NCI-H460 (cell line): ENCODE measurements at places on chromosomes 5 and 9. TPM values are rescaled to one million over a fixed set of nuclear protein-coding genes. Genes with fewer than 3 reads are reported as not detected.

DNA sequence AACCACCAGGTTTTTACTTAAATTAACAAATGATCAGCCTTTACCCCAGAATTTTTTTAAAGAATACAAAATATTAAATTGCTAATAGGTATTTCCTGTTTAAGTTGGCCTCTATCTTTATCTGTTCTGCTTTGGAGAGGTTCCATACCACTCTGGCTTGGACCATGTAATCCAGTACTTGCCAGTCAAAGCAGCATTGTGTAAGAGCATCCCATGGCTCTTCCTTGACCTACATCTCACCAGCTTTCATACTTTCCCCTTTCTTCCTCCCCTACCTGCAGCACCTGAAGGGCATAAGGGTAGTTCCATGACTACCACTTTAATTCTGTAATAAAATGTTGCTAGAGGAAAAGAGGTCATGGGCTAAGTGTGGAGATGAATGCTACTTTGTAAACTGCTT lies 140.8 kb upstream of the MTAP start:
- DNase-seq, result no peak

Gene SOX30
- not detected in 2 replicates for total RNA-seq

DNA sequence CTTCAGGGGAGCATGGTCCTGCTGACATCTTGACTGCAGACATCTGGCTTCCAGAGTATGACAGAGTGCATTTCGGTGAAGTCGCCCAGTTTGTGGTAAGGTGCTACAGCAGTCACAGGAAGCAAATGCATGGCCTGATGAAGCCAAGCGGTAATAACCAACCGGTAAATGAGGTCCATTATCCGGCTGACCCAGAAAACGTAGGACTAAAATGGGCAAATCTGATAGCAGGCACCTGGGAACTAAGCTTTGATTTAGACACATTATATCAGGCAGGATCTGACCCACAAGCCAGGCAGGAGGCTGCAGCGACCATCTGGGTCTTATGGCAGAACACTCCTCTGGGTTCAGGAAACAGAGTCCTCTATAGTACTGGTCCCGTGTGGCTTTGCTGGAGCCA lies 454.6 kb downstream of the GADD45G start:
- no peak for DNase-seq

GRCh38 chr9:31574006-31574765 lies 810.3 kb upstream of the ACO1 start:
- no peak for DNase-seq

- no peak for DNase-seq
Observed at GRCh38 chr9:131623655-131624330, 78.5 kb downstream of the PRRT1B start.

GRCh38 chr9:2012347-2012746 lies 2.8 kb upstream of the SMARCA2 start:
- DNase-seq, result no peak

Gene LCN10
- not detected in 2 replicates for total RNA-seq

- DNase-seq, result no peak
Observed at GRCh38 chr9:22052376-22052945, 43.4 kb upstream of the CDKN2B start.

Gene OMD
- not detected in 2 replicates for total RNA-seq

DNA sequence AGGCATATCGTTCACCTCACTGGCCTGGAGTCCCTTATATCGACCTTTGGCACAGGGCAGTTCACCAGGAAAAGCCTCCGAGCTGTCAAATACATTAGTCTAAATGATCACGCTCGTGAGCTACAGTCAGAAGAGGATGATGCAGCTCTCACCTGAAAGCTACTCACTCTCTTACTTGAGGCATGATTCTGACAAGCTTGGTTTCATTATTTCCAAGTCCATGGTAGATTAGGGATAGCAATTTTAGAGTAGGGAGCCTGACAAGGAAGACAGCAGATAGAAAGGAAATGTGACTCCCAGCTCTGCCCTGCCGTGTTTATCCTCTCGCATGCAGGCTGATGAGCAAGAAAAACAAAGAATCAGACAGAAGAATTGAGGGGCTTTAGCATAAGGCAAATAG lies 98.0 kb upstream of the MAP1B start:
- DNase-seq, result no peak

Gene SHOC1
- not detected in 2 replicates for total RNA-seq

DNA sequence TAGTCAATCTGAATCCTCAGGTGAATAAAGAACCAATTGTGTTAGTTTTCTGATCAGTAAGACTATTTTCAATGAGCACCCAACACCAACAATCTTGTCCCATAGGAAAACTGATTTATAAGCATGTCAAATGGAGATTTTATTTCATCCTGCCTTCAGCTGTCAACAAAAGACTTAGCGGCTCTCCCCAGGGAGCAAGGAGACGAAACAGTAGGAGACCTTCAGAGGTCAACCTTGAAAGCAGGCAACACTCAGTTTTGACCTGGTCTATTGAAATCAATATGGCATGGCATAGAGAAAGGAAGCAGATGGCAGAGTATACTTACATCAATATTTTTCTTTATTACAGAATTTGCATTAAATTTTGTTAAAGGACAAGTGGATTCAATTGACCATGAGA lies 34.1 kb downstream of the ZNF622 start:
- DNase-seq, result no peak

DNA sequence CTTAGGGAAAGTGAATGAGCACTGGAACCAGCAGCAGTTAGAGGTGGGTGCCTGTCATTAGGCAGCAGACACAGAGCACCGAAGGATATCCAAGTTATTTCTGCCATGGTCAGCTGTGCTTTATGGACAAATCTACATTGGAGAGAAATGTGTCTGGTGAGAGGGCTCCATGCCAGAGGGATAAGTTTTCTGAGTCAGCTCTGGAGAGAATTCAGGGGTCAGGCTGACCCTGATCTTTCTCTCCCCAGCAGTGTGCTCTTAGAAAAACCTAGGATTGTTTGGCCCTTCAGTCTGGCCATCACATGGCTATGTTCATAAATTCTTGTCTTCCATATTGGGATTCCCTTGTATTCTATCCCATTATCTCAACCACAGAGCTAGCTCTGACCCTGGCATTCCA lies 8.9 kb upstream of the IL17B start:
- no peak for DNase-seq

GRCh38 chr5:39025456-39025855 lies 48.7 kb downstream of the RICTOR start:
- no peak for DNase-seq

DNA sequence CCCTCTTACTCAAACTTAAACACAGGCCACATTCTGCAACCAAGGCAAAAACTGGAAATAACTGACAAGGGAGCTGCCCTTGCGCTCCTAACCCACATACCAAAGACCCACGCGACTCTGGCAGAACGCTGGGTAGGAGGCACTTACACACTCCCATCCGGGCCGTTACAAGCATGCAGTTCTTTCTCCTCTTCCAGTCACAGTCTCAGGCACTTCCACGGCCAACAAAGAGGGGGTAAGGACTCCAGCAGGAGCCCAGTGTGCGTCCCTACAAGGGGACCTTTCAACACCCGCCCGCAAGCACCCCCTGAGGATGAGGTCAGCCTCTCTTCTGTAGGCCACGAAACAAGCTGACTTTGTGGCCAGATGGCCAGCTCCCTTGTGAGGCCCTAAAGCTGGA lies 57.4 kb downstream of the SERINC5 start:
- DNase-seq, result no peak

DNA sequence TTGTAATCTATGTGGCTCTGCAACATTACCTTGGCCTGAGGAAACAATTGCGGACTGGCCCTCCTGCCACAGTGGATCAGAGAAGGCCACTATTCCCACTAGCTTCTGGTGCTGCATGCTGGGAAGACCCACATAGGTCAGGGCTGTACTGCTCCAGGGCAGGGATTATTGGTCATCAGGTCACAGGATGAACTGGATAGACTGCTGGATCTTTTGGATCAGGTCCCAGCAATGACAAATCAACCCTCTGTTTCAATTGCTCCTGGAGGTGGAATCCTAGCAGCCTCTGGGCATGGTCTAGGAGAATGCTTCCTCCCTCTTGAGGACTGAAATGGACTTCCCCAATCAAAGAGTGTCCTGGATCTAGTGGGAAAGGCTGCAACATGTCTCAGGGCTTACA lies 66.7 kb upstream of the PHF24 start:
- DNase-seq, result no peak

Gene SNCB
- total RNA-seq, result 0.10 TPM in 1 of 2 replicates, not detected in the other

GRCh38 chr9:77882294-77882693 lies 149.3 kb downstream of the GNAQ start:
- DNase-seq, result no peak

- no peak for DNase-seq
Observed at GRCh38 chr5:77376609-77377300, 115.4 kb downstream of the WDR41 start.

GRCh38 chr9:73156865-73157187 lies 5.2 kb downstream of the ANXA1 start:
- DNase-seq, result no peak

Gene MLANA
- not detected in 2 replicates for total RNA-seq

Gene OR1J2
- 0.22 TPM in 1 of 2 replicates, not detected in the other for total RNA-seq

Gene PCDHAC2
- 1.0 and 1.2 TPM in 2 replicates for total RNA-seq

- DNase-seq, result no peak
Observed at GRCh38 chr5:181171782-181172181, 24.4 kb downstream of the OR2V2 start.

GRCh38 chr5:42985129-42986037 lies 54.7 kb downstream of the ANXA2R start:
- no peak for DNase-seq

DNA sequence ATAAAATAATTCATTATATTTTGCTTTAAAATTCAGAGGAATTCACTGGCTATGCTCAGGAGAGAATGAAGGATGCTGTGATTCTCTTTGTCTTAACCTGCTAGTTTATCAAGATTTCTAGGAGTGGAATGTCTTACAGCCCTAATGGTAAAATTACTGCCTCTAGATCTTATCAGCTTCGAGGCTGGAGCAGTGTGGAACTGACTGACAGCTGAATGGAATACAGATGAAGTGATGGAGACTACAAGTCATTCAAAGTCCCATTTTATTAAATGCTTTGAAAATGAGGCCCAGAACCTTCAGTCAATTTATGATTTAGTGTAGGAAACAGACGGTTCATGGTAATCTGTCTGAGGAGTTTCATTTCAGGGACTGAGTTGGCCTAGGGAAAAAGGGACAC lies 202.1 kb downstream of the RFX3 start:
- DNase-seq, result no peak

Gene AMBP
- total RNA-seq, result 0.62 and 1.1 TPM in 2 replicates

Gene CERCAM
- total RNA-seq, result 13.6 and 13.9 TPM in 2 replicates

Gene TRIM36
- 2.5 and 2.7 TPM in 2 replicates for total RNA-seq

DNA sequence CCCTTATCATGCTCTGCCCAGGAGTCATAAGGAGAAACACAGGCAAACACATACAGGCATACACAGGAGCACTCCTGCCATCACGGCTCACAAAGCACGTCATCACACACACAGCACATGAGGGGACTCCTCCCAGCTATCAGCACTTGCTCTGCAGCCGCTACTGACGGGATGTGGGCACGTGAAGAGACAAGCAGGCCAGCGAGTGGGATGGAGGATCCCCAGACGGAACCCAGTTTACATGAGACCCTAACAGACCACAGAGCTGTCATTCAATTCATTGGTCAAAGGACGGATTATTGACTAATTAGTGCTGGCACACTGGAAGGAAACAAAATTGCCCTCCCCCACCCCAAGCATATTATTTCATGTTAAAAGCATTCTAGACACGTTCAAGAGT lies 53.6 kb downstream of the SEMA4D start:
- DNase-seq, result no peak

GRCh38 chr9:113935677-113936380 lies 59.7 kb downstream of the ZNF618 start:
- DNase-seq, result no peak

DNA sequence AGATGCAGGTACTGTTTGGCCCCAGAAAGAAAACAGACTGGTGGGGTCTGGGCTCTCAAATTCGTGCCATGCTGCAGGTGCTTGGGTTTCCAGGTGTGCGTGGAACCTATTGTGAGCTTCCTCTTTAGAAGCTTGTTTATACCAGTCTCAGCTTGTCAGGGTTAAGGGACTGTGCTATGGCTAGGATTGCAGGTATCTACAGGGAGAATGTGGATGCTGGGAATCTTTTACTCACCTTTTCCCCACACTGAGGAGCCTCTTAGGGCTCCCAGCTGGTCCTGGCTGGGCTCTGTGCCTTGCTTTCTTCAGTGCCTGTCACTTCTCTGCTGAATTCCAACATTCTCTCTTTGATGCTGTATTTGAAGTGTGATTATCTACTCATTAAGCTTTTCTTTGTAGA lies 111.8 kb downstream of the WDR70 start:
- DNase-seq, result no peak

DNA sequence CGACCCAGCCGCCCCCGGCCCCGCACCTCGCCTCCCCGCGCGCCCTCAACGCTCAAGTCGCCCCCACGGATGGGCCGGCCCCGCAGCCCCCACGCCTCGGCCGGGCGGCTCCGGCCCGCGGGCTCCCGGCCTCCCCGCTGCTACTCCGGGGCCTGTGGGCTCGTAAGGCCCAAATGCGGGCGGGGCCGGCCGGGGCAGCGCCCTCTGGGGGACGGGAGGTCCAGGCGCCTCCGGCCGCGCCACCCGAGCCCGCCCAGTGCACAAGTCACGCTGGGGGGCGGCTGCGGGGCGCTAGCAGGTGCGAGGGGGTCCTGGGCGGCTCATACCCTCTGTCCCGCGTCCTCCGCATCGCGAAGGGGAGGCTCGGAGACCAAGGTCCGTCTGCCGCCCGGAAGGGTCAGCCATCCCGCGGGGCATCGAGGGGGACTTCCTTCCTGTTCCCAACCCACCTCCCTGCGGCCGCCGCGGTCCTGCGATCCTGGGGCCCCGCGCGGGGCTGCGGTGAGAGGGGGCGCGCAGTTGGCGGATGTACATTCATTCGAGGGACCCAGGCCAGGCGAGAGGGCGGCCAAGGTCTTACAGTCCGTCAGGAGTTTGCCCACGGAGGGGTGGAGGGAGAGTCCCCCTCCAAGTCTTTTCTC lies at the start of gene CIZ1:
Gene CIZ1, minus strand, starts transcription at position 167 of the 641 bp plus-strand sequence. CDS start 715 bp downstream, outside the sequence.
- DNase-seq, result peak; percentile 73

Gene PCDHGC4
- total RNA-seq, result 0.12 TPM in 2 replicates

DNA sequence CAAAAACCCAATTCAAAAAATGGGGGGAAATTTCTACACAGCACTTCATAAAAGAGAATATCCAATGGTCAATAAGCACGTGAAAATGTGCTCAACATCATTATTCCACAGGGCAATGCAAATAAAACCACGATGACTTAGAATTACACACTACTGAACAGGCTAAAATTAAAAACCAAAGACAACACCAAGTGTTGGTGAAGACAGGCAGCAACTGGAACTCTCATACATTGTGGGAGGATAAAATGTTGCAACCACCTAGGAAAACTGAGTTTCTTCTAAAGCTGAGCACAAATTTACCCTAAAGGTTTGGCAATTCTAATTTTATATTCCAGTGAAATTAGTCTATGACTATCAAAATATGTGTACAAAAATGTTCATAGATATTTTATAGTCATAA lies 9.5 kb downstream of the GIN1 start:
- no peak for DNase-seq

- DNase-seq, result no peak
Observed at GRCh38 chr5:36531401-36531800, 75.0 kb upstream of the SLC1A3 start.

Gene HEMGN
- not detected in 2 replicates for total RNA-seq

DNA sequence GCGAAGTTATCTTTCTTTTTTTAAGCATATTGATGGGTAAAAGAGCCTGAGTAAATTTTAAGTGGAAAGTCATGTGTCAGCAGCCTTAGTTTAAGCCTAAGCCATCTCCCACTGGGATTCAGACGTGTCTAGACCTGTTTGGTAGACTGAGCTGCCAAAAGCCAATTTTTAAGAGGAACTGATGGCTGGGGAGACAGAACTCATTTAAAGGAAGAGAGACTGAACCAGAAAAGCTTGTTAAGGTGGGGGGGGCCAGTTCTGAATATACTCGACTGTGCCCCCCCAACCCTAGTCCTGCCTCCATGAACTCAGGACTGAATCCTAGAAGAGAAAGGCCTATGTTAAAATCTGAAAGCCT lies 58.3 kb upstream of the PLPP1 start:
- no peak for DNase-seq

Gene DNAH5
- total RNA-seq, result 0.49 and 0.82 TPM in 2 replicates
